Amniotic stem cell (primary cell): ENCODE measurements at places on chromosomes 1 and 21.

DNA sequence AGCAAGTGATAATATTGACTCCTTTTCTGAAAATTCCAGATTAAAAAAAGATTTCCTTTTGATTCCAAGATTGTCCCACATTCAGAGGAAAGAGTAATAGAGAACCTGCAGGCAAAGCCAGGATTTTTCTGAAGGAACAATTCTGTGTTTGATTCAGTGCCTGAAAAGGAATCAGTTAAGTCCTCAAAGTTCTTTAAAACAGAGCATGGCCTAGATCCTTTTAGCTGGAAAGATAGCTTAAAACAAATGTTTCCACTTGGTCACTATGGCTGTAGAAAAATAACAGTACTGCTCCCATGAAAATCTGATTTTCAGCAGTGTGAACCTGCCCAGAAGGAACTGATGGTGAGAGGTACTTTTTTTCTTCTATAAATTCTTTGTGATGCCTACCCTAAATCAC, 41.8 kb downstream of the HS2ST1 start:
- DNase-seq, result no peak

DNA sequence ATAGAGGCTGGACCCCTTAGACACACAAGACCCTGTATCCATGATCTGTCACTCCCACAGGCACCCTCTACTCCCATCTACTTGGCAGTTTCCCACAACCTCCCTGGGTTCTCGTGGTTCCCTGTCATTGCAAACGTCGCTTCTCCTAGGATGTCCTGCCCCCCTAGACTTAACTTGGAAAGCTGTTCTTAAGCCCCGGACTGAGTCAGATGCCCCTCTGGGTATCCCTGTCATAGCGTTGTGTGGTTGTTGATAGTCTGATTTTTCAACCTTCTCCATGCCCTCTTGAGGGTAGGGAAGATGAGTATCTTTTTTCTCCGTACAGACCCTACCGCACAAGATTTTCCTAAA, 11.8 kb downstream of the RCC1 start:
- DNase-seq, result no peak

GRCh38 chr1:226002667-226003501, 3.7 kb upstream of the SDE2 start:
- DNase-seq, result no peak

GRCh38 chr1:188027613-188028012, 1198.9 kb downstream of the PLA2G4A start:
- peak; percentile 75 for DNase-seq

DNA sequence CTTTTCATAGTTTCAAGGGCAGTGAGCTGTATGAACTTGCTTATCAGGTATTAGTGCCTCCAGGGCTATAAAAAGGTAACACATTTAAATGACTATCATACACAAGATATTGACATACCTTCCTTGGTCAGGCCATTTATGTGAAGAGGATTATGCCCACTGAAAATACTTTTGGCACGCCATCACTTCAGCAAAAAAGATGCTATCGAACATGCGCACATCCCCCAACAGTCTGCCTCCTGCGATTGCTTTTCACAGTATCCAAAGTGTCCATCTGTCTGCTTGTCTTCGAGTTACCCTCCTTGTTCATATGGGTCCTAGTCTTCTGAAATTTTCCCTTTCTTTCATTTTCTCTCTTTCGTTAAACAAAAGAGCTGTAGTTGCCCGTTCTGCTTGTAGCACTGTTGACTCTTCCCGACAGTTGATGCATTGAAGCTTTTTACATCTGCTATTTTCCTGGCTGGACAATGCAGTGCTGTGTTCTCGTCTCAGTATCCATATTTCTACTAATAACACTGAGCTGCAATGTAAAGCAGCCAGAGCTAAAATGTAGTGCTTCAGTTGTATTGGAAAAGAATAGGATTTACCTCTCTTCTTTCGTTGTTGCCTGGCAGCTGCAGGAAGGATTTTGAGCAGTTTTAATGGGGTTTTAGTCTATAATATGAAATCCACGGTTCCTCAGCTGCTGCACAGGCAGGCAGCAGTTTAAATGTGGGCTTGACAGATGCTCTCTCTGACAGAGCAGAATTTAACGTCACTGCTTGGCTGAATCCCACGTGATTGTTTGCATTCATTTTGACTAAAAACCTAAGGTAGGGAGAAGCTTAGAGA, at the start of gene B3GALT2:
TSS of gene B3GALT2 (minus strand) at position 713 of the 831 bp plus-strand sequence. CDS start 5,051 bp downstream, outside the sequence.
- DNase-seq, result peak; percentile 16

DNA sequence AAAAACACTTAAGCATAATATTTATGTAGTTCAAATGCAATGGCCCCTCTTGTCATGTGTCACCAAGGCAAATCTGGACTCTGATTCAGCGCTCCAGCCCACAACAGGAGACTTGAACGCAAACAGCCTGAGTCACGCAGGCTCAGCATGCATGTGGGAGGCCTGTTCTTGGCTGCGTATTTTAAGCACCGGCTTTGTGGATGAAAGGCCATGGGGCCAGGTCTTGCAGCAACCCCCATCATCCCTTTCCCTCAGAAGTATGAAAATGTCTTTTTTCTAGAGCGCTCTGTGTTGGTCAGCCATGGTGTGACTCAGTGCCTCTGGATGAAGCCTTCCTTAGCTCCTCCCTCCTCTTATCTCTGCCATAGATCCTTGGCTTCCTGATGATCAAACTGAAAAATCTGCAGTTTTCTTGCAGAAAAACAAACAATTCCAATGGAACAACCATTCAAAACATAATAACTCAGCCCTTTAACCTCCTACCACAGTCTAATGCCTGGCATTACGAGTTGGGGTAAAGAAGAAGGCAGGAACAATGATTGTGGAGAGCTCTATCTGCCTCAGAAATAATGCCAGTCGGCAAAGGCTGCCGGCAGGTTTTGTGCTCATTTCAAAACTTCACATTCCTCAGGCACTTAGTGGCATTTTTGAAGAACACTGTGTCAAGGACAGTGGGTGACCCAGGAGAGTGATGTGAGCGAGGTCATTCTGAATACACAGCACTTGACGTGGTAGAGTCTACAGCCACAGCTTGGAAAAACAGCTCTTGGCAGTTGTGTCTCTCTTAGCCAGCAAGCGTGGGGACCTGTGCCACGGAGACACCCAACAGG, 167.5 kb downstream of the CLIC6 start:
- peak; percentile 95 for DNase-seq

DNA sequence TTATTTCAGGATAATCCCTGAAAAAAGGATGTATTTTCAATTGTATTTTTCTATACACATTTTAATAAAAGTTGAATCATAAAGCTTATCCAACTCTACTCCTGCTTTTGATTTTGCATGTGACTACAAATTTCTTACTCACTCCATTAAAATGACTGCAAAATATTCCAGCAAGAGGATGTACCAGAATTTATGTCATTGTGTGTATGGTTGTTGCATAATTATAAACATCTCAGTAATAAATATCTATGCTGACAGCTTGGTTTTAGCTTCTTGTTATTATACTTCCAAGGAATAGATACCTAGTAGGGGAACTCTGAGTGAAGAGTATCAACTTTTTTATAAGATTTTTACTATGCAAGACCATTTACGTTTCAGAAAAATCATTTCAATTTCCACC, 463.2 kb upstream of the RUNX1 start:
- DNase-seq, result no peak

DNA sequence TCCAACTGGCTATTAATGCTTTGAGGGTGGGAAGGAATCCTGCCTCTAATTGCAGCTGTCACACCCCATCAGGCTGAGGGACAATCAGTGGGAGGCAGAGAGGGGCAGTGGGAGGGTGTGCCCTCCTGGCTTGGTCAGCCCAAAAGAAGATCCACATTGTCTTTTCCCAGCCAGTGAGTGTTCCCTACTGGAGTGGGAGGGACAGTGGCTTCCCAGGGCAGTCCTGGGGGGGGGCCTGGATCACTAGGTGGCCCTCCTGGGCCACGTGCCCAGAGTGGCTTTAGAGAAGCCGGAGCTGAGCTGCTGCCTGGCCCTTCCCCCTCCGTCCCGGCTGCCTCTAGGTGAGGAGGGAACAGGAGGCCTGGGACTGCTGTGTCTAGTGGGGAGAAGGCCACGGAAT, 14.0 kb downstream of the INKA2 start:
- DNase-seq, result no peak

DNA sequence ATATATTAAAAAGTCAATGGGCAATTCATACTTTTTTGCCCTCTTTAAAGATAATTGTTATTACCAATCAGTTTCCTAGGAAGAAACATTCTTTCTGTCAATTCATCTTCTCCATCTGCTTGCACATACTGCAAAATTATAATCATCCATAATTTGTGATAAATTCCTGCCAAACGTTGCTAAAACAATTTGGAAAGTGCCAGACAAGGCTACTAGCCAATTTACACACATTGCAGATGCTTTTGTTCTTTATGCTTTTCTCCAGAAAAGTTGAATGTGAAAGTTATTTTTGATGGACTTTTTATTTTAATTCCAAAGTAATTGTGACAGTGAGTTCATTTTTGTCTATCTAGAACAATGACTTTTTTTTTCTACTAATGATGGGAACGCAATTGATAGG, 992.8 kb upstream of the ADGRL2 start:
- DNase-seq, result no peak

DNA sequence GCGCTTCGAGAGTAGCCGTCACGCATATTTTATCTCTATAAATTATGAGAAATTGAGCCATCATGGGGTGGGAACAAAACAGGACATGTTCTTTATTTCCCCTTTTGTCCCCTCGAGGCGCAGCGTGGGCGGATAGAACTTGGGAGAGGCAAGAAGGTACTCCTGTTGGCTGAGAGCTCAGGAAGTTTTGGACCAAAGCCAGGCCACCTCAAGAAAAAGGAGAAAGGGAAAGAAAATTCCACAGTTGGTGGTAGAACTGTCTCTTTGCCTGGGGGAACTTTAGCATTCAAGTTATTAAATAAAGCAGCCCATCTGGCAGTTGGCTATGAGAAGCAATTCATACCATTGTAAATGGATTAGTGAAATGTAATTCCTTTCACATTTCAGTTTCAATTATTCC, 76.4 kb upstream of the DSCAM start:
- no peak for DNase-seq

DNA sequence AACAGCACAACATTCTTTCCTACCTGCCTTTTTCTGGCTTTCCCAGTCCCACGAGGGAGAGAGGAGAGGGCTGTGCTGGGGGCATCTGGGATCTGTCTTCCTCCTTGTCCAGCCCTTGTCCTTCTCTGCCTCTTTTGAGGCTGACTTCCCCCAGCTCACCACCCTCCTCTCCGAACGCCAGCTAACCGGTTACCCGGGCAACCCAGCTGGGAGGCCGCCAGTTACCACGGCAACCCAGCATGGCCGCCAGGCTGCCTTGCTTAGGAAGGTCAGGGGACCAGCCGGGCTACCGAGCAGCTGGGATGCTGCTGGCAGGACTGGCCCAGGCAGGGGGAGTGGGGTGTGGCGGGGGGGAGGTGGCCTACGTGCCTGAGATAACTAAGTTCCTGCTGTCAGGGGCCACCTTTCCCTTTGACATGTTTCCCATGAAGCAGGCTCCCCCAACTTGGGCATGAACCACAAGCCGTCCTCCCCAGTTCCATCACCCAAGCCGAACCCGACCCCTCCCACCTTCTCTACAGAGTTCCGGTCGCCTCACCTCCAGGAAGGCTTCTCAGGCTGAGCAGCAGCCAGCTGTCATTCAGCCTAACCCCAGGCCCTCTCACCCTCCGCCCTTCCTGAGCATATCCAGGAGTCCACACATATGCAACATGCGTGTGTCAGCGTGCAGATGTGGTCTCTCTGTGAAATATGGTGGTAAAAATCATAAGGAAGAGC, 8.7 kb downstream of the PLEKHA6 start:
- DNase-seq, result no peak

DNA sequence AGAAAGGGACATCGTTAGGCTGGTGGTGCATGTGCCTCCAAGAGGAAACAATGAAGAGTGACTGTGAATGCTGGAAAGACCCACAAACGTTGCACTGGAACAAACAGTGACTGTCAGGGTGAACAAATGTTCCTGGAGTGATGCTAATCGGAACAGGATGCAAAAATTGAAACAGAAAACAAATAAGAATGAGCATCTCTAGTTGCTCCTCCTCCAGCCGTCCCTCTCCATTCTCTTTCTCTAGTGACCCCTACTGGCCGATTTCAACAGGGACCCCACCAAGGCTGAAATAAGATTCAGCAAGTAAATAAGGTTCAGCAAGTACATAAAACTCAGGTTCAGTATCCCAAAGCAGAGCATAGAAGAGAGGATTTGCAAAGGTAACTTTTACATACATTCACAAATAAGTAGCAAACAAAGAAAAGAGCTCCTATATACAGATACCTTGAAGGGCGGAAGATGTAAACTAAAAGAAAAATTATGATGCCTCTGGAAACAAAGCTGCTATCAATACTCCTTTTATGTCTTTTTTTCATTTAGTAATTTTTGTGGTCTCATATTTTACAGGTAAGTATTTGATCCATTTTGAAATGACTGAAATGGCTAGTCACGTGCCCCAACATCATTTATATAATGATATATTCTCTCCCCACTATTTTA, 836.1 kb upstream of the ADAMTS5 start:
- no peak for DNase-seq

- no peak for DNase-seq
Observed at GRCh38 chr1:201537891-201538611, 876 bp upstream of the NAV1 start.

- DNase-seq, result no peak
Observed at GRCh38 chr21:29511096-29511495, 212.4 kb downstream of the BACH1 start.

GRCh38 chr21:35075546-35075945, 26.4 kb upstream of the RUNX1 start:
- no peak for DNase-seq

DNA sequence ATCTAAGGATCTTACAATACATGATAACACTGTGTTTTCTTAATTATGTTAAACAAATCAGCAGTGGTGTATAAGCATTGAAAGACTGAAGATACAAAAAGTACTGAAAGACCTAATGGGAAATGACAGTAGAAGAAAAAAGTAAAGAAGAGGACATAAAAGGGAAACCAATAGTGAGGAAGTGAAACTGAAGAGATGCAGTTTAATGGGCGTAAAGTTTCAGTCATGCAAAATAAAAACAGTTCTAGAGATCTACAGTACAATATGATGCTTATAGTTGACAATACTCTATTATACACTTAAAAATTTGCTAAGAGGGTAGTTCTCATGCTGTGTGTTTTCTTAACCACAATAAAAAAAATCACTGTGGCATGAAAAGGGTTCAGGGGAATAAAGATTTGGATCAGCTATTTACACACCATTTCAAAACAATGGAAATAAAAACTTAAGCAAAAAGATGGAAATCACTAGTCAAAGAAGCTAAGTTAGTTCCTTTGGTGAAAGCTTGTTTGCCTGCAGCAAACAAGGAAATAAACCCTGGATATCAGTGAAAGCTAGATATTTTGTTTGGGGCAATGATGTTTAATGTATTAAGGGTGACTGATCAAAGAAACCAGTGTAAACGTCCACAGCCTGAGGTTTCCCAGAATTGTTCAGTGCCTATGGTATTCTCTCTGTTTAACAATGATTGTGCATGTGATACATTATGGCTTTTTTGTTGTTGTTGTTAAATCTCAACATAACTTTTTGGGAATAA, 1160.8 kb upstream of the ADGRL2 start:
- DNase-seq, result no peak
